ENCODE measurements at places on chromosomes 12 and 14.

DNA sequence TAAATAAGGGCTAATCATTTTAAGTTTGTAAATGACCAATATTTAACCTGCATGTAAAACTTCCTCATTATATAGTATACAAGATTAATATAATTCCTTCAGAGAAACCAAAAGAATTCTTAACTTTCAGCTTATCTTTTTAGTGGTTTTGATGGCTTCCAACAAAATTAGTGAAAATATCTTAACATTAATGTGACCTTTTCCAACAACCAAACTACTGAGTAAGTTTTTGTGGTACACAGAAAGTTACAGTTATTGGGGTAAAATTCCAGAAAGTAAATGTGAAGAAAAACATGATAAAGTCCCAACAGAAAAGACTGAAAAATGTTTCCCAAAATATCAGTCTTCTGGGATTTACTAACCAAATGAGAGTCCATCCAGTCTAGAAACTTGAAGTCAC, 111.0 kb upstream of the PDE3A start:
- DNase-seq = no peak

- DNase-seq = peak; percentile 85
These were observed 8.3 kb downstream of the PLD4 start for GRCh38 chr14:104932676-104933631.

DNA sequence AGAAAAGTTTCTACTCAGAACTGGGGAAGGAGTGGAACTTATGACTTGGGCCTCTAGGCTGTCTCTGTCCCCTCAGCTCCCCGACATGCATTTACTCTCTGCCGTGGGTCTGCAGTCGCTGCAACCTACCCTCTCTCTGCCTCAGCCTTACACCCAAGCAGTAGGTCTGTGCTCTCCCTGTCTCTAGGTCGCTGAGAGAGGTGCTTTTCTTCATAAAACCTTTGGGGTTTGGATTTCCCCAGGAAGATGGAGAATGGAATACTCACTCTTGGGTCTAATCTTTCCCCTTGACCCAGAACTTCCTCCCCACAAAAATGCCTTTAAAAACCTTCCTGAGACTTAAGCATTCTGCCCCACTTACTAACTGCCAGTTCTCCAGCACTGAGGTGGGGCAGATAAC, 12.9 kb downstream of the GPR84 start:
- no peak for DNase-seq

GRCh38 chr12:49539406-49540228, 787 bp downstream of the KCNH3 start:
- DNase-seq = no peak

- DNase-seq = no peak
These were observed 47.2 kb upstream of the PLEKHG3 start for GRCh38 chr14:64656986-64657385.

- no peak for DNase-seq
These were observed 15.8 kb downstream of the WNT5B start for GRCh38 chr12:1644534-1645438.

Measured in CD4-positive, alpha-beta memory T cell (primary cell).